ENCODE measurements at places on chromosomes 1 and 21.

DNA sequence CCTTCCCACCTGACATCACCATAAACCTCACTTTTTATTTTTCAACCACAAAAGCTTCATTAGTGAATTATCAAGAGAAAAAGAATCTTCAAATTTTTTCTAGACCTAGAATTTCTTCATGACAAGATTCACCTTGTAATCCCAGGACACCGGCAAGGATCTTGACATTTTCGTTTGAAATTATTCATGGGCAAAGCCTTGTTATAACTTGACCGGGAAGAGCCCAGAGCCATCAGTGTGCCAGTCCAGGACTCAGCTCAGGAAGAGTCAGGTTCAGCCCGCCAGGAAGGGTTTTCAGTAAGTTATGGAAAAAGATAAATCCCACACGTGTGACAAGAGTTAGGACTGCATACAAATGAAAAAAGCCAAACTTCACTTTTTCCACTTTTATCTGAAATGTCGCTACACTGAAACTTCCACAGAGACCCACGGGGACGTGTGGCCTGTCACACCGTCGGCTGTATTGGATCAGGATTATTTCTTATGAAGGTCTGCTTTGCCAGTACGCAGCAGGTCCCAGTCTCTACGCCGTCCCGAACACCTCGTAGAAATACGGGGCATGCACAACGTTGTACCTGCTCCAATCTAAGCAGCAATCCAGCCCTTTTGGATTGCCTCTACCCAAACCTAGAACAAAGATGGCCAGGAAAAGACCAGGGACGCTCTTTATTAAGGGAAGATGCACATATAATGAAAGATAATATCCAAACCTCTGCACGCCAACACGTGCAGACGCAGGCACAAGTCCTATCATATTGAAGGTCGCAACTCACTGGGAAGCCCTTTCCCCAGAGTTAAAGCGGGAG lies 916 bp downstream of the F3 start:
- DNase-seq: no peak

DNA sequence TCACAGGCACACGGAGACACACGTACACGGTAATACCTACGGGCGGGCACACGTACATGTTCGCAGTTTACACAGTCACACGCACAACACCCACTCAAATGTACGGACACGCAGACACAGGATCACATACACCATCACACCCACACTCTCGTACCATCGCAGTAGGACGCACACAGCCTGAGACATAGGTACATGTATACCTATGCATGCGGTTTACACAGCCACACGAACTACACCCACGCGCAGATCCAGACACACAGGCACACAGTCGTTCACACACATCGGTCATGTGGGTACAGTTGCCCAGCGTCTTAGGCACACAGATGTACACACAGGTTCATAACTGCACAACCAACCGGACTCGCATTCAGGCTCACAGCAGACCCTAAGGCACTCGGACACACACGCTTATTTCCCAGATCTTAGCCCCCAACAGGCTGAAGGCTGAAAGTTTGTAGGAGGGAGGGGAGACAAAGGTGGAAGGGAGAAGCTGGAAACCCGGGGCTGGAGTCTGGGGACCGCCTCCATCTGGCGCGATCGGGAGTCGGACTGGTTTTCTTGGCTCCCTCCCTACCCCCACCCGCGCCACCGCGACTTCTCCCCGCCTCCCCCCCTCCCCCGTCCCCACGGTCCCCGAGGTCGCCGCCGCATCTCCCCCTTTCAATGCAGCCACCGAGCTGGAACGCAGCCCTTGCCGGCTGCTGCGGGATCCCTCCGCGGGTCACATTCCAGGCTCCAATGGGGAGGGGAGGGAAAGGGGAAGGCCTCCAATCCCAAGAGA lies 51.9 kb upstream of the SYNC start:
- no peak for DNase-seq

- no peak for DNase-seq
Observed at GRCh38 chr1:223617323-223618070, 48.0 kb downstream of the CAPN8 start.

DNA sequence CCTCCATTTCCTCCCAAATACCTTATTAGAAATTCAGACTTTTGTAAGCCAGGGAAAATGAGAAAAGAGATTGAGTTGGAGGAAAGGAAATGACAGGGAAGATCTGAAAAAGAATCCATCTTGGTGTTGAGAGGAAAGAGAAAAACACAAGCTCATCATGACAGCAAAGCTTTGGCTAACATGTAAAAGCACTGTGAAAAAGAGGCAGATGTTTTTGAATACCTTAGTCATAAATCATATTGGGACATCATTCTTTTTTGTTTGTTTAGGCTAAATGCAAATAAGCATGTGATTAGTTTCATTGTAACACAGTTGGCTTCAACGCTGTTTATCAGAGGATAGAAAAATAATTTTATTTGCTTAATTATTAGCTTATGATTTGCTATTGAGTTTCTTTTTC lies 64.6 kb downstream of the LHX8 start:
- no peak for DNase-seq

DNA sequence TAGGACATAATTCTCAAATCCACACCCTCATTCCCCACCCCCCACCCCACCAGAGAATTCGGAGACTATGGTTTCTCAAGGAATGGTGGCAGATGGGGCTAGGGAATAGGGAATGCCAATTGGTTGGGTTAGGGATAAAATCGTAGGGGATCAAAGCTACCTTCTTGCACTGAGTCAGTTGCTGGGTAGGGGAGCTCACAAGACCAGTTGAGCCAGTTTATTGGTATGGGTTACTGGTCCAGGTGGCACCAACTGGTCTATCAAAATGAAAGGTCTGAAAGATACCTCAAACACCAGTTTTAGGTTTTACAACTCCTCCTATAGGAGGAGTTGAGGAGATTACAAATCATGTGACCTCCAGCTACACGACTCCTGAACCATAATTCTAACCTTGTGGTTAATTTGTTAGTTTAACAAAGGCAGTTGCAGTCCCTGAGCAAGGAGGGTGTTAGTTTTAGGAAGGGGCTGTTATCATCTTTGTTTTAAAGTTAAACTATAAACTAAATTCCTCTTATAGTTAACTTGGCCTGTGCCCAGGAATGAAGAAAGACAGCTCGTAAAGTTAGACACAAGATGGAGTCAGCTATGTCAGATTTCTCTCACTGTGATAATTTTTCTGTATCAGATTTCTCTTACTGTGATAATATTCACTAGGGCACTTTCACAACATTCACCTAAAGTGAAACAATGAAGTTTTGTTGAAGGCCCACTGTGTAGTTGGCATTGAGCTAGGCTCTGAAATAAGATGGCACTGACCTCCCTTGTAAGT lies 2.5 kb downstream of the SHISAL2A start:
- DNase-seq: no peak

- no peak for DNase-seq
Observed at GRCh38 chr1:17485281-17485680, 45.8 kb upstream of the RCC2 start.

DNA sequence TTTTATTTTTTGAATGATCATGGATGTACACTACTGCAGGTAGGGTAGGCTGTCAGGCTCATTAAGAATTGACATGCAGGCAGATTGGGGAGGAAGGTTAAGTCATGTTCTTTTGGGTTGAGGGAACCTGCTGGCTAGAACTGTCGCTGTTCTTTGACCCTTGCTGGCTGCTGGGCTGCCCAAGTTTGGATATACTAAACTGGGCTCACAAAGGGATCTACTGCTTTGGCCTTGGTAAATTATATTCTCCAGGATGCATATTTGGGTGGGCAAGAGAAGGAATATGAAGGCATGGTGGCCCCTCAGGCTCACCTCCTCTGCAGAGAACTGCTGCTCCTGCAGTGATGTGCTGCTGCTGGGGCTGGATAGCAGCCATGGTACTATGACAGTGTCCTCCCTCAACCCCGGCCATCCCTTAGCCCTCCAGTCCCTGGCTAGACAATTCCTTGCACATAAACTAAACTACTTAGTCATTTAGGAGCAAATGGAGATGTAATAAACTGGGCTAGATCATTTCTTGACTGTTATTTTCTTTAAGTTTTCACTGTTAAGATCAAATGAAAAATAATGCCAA lies 6.1 kb downstream of the ATP1A1 start:
- DNase-seq: no peak

DNA sequence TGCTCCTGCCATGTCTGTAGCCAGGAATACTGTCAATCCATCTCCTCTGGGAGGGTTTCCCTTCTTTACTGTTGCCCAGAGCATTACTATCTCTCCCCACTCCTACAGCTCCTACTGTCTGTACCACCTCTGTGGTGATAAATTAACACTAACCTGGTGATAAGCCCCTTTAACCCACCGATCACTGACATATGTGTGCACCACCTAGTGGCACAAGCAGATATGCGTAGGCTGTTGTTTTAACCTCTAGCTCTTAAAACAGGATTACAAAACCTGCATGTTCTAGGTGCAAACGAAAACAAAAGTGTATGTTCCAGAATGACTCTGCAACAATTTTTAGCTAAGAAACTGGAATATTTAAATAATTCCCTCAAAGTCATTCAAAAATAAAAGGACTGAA lies 93.9 kb upstream of the BEND5 start:
- no peak for DNase-seq

GRCh38 chr1:17635276-17635675 lies 95.8 kb downstream of the ARHGEF10L start:
- no peak for DNase-seq

DNA sequence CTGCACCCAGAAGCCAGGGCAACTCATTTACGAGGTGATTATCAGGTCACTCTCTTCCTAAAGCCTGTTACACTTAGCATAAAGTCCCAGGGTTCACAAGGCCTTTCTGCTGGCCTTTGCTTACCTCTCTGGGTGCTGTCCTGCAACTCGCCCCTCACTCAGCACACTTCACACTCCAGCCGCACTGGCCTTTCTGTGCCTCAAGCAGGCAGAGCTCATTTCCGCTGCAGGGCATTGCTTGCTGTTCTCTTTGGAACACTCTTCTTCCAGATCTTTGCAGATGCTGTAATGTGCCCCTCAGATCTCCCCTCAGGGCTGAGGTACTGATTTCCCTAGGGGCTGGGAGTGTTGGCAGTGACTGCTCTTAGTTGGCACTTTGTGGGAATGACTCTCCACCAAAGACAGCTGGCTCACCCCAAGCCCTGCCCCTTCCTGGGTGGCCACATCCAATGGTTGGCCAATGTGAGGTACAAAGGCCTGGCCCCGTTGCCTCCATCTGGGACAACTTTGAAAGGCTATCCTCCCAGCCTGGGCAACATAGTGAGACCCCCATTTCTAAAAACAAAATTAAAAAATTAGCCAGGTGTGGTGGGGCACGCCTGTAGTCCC lies 50.8 kb upstream of the SSBP3 start:
- no peak for DNase-seq

DNA sequence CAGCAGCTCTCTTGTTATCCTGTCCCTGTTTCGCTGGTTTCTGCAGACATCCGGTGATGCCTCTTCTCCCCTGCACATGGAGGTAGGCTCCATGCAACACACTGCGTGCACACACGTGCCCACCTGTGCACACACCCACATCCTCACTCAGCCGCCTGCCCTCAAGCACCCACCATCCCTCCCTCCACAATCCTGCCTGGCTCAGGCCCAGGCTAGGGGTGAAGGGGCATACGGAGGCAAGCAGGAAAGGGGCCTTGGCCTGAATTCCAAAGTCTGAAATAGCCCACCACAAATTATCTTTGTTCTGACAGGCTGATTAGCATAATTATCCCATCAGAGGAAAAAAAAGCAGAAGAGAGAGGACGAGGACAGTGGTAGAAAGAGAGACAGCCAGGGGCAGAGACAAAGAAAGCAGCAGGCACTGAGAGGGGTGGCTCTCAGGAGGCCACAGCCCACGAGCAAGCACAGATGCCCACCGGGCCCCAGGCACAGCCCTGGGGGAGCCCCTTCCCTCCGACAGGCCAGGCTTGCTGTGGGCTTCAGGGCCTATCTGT lies 73.2 kb downstream of the GRIK3 start:
- no peak for DNase-seq

DNA sequence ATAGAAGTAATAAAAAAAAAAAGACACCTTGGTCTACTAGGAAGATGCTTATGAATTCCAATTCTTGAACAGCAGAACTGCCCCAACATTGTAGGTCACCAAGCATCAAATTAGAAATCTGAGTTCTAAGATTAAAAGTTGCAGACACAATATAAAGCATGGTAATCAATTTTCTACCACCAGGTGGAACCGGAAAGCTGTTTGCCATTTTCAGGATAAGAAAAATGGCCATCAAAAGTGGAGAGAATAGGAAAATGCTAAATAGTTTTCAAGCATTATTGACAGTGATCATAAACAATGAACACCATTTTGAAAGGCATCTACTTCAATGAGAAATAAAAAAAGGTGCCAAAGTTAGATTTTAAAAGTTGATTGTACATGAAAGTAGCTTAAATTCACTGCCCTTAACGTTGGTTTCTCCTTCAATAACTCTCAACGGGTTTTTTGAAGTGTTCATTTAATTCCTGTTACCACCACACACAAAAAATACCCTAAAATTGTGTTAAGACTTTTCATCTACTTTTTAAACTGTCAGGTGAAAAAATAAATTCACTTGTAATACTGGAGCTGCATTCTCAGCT lies 252.9 kb downstream of the KCNT2 start:
- DNase-seq: peak; percentile 3

GRCh38 chr1:192702212-192702902 lies 66.4 kb downstream of the RGS13 start:
- peak; percentile 87 for DNase-seq

DNA sequence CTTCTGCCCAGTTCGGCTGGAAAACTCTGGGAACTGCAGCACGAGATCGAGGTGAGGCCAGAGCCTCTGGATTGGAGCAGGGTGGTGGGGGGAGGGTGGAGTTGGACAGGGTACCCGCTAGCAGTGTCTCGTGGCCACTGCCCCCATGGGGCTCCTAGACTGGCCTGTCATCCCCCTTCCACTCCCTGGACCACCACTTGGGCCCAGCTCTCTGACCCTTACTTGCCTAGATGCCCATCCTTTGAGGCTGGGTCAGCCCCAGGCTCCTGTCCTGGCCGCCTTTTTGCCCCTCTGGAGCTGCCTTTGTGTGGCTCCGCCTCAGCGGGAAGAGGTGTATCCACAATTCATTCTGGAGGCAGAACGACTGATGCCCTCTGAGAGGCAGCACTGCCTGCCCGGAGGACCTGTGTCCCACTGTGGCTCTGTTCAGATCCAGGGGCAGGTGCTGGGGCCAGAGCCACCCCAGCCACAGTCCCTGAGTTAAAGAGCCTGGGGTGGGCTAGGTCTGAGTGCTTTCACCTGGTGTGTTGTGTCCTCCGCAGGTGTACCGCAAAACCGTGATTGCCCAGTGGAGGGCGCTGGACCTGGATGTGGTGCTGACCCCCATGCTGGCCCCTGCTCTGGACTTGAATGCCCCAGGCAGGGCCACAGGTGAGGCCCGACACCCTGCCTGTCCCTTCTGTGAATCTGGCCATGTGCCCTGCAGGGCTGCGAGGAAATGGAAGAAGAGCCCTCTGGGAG lies 17.7 kb downstream of the FAAH start:
- DNase-seq: no peak

- DNase-seq: no peak
Observed at GRCh38 chr1:207866471-207867135, 44.3 kb downstream of the CD34 start.

DNA sequence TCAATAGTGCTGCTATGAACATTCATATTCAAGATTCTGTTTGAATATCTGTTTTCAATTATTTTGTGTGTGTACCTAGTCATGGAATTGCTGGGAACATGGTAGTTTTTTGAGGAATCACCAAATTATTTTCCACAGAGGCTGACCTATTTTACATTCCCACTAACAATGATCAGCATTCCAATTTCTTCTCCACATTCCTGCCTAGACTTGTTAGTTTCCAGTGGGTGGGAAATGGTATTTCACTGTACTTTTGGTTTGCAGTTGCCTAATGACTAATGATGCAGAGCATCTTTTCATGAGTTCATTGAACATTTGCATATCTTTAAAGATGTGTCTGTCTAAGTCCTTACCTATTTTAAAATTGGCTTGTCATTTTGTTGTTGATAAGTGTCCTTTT lies 1182.6 kb upstream of the B3GALT2 start:
- DNase-seq: no peak
